ENCODE measurements at places on chromosomes 2 and 18.

- no peak for DNase-seq
Observed at GRCh38 chr18:389658-390357, 110.7 kb downstream of the COLEC12 start.

- no peak for DNase-seq
Observed at GRCh38 chr2:69805887-69806286, 23.6 kb upstream of the GMCL1 start.

- no peak for DNase-seq
Observed at GRCh38 chr2:221501883-221502269, 70.2 kb downstream of the EPHA4 start.

- peak; percentile 36 for DNase-seq
Observed at GRCh38 chr2:102337012-102337411, 18.6 kb upstream of the IL18R1 start.

- no peak for DNase-seq
Observed at GRCh38 chr18:37282386-37283037, 283.1 kb downstream of the CELF4 start.

GRCh38 chr2:119800376-119800902 is 40.7 kb downstream of the PTPN4 start:
- DNase-seq, result no peak

- DNase-seq, result no peak
Observed at GRCh38 chr18:4241090-4241617, 214.0 kb downstream of the DLGAP1 start.

DNA sequence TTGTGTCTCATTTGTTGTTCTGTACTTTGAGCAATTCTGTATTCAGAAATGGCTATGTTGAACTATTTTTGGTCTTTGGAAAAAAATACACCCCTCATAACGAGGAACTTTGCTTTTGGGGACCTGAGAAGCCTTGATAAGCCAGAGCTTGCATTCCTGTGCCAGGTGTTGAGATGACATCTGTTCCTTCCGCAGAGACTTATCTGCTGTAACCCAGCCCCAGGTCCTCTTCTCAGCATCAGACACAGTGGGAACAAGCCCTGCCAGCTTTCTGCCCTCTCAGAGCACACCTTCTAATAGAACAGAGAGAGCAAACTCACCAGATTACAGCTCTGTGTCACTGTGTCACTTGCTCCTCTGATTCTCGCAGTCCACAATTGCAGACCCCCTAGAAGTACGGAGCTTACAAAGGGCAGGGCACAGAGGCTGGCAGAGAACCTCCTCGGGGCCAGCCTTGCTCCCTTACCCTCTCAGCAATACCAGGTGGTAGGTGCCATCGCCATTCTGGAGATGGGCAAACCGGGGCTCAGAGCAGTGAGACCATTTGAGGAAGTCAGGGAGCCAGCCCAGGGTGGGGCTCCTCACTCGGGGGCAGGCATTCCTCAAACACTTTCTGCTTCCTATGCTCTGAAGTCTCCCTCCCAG is 97.4 kb downstream of the DDX1 start:
- DNase-seq, result no peak
